Hematopoietic multipotent progenitor cell treated with erythropoietin and hydrocortisone succinate and interleukin-3 and kit ligand, for 15 days (in vitro differentiated cells): ENCODE measurements at places on chromosomes 2 and 18.

DNA sequence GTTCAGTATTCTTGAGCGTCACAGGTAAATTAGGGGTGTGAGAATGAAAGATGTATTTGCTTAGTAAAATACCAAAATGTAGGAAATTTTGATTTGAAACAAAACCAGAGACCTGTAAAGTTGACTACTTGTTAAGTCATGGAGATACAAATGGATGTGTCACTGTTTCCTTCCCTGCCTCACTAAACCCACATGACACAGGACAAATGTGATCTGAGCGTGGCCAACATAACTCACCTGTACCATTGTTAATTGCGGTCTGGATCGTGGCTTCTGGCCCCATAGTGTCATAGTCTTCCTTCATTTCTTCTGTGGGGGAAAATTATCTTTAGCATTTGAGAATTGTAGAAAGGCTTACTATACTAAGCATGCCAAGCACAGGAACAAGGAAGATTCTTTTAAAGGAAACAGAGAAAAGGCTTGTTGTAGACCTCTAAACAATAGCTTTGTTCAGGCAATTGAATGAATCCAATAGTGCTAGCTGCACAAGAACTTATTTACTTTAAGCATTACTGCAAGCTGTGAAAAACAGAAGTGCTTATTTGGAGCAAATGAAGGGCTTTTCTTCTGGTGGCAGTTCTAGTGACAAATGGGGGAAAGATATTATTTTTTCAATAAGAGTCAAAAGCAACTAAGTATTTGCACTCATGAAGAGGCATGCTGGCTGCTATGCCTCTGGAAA, 95.2 kb downstream of the ZEB2 start:
- DNase-seq = no peak

DNA sequence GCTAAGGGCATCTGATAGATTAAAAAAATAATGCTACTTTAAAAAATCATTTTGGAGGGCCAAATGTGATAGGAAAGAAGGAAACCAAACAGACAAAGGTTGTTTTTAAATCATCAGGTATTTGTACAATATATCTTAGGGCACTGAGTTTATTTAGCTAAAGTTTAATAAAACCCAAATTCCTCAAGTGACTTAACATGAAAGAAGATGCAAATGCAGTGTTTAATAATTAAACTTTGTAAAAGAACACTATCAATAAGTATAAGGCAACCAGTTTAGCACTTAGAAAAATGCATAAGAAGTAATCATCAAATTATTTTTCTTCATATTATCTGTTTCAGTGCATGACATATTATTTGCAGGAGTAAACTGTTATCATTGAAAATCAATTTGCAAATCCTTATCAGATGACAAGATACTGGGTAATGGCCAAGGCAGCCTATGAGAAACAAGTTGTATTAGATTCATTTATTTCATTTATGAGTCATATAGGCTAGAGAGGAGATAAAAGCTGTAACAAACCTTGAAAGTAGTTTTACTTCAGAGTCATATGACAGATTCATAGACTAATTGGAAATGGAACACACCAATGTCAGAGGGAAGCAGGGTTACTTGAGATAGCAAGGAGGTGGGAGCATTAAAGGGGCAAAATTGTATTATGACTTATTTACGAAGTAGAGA, 165.5 kb downstream of the GCA start:
- DNase-seq = no peak

DNA sequence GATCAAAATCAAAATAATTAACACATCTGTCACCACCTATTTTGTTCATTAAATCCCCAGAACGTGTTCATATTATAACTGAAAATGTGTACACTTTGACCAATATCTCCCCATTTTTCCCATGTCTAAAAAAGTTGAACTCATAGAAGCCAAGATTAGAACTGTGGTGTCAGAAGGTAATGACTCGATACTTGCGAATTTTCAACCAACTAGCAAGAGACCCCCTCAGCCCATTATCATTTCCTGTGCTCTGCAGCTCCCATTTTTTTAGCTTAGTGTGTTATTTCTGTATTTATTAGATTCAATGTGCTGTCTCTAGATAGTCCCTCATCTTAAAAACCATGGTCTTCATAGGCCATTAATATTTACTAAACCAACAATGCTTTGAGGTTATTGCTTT, 248.7 kb upstream of the PIK3C3 start:
- no peak for DNase-seq

GRCh38 chr2:12935796-12936195, 219.1 kb downstream of the TRIB2 start:
- DNase-seq = no peak

GRCh38 chr2:144006139-144006538, 513.8 kb downstream of the ZEB2 start:
- no peak for DNase-seq

DNA sequence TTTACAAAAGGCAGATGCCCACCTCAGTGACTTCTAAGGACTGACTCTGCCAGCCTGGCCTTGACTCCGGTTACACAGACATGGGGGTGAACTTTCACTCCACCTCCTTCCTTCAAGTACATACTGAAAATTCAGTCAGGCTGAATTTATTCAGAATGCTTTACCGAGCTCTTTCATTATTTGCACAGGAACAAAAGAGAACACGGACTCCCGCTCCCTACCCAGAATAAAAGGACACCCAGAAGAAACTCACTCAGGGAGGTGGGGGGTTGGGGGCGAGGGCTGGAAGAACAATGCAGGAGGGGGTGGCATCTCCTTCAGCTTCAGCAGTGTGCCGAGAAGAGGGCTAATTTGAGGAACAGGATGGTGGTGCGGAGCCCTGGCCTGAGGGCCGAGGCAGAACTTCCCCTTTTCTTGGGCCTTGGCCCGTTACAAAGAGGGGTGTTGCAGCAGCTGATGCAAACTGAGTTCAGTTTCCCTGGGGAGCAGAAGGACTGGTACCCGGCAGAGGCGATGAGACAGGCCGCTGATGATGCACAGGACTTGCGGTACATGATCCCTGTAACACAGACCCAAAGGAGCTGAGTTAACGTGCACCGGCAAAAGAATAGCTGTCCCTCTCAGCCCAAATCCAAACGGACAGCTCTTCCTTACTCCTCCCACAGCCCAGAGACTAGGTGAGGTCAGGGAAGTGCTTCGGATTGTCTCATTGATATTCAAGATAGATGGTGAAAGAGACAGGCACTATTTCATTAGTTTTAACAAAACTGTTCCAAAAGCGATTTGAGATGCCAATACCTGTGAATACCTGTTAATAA, 24.1 kb downstream of the LYPD1 start:
- no peak for DNase-seq

GRCh38 chr2:20231598-20232026, 6.7 kb upstream of the SDC1 start:
- no peak for DNase-seq

GRCh38 chr18:11586896-11587295, 22.5 kb upstream of the SLC35G4 start:
- DNase-seq = no peak

DNA sequence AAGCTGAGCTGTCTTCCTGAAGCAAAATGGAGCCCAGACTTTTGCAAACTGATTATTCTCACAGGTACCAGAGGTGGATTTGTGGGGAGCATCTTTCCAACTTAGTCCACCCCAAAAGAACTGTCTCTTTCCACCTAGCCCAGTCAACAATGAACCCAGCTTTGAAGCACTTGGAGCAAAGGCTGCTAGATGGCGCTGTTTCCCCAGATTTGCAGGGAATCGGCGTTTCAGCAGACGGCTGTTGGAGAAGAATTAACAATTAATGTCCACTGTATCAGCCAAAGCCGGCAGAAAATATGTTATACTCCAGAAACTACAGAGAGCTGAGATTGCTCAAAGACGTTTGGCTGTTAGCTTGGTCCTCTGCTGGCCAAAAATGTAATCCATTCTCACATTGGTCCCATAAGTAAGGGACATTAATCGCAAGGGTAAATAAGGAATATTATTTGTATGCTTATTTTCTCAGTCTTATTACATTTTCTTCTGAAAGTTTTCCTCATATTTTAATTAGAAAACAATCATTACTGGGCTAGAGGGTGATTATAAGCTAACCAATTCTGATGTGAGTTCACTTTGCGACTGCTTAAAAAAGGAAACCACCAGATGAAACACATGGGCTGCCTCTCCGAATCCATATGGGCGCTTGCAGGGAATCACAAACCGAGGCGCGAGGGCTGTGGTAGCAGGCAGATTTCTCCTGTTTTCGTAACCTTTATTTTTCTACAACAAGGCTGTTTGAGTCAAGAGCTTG, 423.8 kb upstream of the MEX3C start:
- DNase-seq = peak; percentile 2

DNA sequence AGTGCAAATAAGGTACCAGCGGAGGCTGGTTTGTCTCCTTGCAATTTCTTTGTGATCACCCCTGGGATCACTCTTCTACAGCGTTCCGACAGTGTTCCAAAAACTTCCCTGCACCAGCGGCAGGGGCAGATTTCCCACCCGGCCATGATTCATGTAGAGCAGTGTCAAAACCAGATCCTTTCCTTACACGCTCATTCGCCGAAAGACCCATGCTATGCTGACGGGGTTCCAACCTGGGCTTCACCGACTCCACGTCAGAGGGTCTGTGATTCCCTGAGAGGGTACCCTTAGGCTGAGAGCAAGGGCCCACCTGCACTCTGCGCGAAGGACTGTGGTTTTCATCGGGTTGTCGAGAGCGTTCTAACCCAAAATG, 423 bp upstream of the TTC27 start:
- peak; percentile 8 for DNase-seq

DNA sequence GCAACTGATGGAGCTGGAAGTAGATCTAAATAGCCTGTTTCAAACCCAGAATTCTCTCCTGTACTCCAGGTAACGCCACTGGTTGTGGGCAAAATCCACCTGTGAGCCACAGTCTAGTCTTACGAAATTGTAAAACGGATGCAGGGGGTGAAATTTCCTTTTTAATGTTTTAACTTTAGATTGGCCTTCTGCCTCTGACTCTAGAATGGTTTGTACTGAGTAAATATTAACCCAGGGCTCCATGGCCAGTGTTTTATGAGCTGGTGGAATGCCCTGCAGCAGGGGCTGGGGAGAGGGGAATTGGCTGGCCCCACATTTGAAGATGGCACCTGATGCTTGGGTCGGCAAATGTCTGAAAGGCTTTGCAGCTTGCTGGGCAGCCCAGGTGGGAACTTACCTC, 156.6 kb downstream of the MYCN start:
- DNase-seq = no peak

DNA sequence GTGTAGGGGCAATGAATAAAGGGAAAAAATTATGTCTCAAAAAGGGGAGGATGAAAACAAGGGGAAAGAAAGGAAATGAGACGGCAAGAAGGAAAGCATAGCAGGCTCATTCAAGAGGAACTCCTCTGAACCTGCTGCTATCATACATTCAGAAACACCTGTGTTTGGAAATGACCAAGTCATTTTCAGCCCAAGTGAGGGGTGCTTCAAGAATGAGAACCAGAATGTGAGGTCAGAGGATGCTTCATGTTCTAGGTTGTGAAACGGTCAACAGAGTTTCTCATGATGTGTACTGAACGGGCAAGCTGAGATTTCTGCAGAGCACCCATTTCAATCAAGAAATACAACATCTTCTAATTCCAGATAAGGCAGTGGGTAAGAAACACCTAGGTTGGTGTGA, 1367.2 kb upstream of the CELF4 start:
- no peak for DNase-seq

- DNase-seq = no peak
These were observed 36.8 kb downstream of the LAMA3 start for GRCh38 chr18:23725827-23726661.

DNA sequence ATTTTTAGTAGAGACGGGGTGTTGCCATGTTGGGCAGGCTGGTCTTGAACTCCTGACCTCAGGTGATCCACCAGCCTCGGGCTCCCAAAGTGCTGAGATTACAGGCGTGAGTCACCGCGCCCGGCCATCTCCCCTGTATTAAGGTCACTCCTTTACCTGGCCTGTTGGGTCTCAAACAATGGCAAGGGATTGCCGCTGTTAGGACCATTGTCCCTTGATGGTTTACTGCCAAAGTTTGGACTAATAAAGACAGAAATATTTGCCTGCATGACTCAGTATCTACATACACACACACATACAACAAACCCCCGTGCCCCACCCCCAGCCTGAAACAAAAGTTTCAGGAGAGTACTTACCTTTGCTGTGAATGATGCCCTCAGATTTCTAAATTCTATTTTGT, 16.5 kb downstream of the PARD3B start:
- no peak for DNase-seq

DNA sequence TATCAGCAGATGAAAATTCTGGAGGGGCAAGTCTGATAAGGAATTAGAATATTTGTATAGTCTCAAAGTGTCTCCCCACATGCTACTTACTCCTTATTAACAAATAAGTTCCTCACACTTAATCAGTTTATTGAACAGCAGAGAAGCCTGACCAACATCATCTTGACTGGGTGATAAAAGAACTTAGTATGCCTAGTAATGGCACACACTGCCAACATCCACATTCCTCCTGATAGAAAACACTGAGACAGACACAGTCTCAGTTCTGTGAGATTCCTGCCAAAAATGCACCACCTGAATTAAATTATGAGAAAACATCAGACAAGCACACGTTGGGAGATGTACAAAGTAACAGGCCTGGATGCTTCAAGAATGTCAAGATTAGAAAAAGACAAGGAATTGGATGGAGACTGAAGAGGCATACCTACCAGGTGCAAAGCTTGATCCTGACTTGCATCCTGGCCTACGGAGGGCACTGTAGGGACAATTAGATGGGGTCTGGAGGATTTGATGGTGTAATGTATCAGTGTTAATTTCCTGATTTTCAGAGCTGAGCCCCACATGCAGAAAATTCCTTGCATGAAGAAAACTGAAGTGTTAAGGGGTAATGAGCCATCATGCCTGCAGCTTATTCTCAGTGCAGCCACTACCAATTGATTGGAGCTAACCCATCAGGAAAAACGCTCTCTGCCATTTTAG, 200.4 kb upstream of the SH3BP4 start:
- no peak for DNase-seq

- DNase-seq = no peak
These were observed 565.4 kb downstream of the TNS1 start for GRCh38 chr2:217437290-217437870.

GRCh38 chr18:50839341-50839740, 19.5 kb upstream of the MRO start:
- no peak for DNase-seq

- peak; percentile 8 for DNase-seq
These were observed 1.2 kb downstream of the PER2 start for GRCh38 chr2:238286987-238287736.

DNA sequence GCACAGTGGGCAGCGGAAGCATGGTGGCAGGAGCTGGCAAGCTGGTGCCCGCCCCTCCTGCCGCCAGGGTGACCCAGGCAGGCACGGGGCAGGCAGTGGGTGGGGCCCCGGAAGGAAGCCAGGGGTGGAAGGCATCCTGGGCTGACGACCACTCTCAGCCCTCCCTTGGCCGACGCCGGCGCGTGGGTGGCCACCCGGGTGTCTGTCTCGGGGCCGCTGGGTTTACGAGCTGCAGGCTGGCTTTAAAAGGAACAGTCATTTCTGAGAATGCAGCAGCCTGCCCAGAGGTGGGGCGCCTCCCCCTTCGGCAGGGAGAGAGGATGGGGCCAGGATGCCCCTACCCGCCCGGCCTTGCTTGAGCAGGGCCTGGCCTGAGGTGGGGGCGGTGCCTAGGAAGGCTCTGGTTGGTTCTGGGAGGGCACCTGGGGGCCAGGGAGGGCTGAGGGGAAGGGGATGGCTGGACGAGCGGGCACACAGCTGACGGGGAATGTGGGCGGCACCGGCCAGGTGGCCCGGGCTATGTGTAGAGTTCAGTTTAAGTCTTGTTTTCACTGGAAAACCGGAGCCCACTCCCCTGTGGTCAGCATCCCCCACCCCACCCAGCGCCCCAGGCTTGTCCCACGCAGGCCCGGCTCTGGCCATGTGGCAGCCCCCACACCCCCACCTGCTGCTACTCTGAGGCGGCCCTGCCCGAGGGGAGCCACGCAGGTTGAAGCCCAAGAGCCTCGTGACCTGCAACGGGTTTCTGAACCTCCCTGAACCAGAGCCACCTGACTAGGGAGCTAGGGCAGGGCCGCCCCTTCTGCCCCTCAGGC, 6.3 kb downstream of the BOK start:
- DNase-seq = no peak
